ENCODE measurements at places on chromosomes 5 and 9.

GRCh38 chr5:158807-159447 is 32.4 kb upstream of the LRRC14B start:
- DNase-seq, result no peak

- no peak for DNase-seq
Observed at GRCh38 chr9:5563417-5563815, 53.1 kb downstream of the PDCD1LG2 start.

- DNase-seq, result no peak
Observed at GRCh38 chr9:91012933-91013841, 211.6 kb downstream of the SYK start.

GRCh38 chr9:77016526-77017504 is 2.6 kb upstream of the FOXB2 start:
- DNase-seq, result no peak

DNA sequence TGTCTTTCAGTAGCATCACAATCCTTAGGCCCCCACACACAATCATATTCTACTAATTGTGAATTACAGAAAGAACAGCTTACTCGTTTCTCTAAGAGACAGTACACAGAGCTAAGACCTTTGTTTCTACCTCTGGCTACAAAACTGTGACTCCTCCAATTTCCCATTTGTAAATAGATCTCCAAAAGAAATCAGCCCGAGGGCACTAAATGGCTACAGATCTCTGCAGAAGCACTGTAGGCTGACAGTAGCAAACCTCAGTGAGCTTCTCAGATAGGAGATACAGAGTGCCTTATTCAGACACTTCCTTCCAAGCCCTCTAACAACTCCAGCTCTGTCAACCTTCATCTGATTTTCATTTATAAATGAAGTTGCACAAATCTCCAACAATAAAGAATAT is 51.0 kb downstream of the EFNA5 start:
- no peak for DNase-seq

GRCh38 chr5:19555436-19555835 is 432.6 kb downstream of the CDH18 start:
- DNase-seq, result no peak

DNA sequence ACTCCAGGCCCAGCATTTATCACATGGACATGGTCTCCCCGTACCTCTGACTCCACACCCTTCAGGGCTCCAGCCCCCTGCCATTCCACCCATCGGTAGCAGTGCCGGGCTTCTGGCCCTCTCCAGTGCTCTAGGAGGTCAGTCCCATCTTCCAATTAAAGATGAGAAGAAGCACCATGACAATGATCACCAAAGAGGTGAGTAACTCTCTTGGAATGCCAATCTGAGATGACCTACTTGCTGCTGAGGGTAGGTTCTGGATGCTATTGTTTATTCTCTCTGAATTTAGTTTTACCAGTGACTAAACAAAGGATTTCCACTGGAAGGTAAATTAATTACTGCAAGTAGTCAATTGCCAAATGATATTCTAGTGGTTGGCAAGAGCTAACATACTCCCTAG is 80.8 kb downstream of the TLE4 start:
- DNase-seq, result no peak

- no peak for DNase-seq
Observed at GRCh38 chr5:55483885-55484284, 50.9 kb downstream of the PLPP1 start.

- no peak for DNase-seq
Observed at GRCh38 chr9:31629292-31629691, 755.2 kb upstream of the ACO1 start.
